Fibroblast of the conjunctiva (primary cell): ENCODE measurements at places on chromosomes 3 and 15.

DNA sequence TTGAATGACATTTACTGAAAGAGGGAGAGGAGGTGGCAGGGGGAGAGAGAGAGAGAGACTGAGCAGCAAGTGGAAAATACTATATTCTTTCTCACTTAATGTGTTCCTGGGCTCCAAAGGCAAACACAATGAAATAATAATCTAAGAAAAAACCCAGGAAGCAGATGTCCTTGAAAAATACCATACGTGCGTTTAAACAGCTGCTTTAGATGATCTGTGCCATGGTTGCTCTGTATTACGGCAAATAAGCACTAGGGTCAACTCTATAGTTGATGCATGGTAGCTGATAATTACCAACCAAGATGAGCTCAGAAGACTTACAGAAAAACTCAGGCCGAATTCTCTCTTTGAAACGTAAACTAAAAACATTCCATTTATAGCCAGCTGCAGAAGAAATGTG is 410.3 kb upstream of the TBL1XR1 start:
- DNase-seq = no peak

GRCh38 chr15:25993506-25993905 is 130.4 kb upstream of the ATP10A start:
- no peak for DNase-seq

DNA sequence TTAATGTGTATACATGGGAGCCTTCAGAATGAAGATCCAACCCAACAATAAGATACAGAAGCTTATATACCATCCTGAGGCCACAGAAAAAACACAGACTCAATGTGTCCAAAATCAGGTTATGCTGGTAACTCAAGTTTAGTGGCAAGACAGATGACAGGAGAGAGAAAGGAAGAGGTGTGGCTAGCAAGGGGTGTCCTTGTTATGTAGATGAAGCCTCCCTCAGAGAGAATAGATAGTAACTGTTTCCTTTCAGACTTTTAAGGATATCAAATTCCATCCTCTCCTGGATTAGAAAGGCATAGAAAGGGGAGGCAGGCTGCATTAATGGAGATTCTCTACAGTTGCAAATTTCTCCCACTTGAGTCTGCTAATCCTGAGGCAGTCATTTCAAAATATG is 447.4 kb downstream of the GABRB3 start:
- DNase-seq = no peak

DNA sequence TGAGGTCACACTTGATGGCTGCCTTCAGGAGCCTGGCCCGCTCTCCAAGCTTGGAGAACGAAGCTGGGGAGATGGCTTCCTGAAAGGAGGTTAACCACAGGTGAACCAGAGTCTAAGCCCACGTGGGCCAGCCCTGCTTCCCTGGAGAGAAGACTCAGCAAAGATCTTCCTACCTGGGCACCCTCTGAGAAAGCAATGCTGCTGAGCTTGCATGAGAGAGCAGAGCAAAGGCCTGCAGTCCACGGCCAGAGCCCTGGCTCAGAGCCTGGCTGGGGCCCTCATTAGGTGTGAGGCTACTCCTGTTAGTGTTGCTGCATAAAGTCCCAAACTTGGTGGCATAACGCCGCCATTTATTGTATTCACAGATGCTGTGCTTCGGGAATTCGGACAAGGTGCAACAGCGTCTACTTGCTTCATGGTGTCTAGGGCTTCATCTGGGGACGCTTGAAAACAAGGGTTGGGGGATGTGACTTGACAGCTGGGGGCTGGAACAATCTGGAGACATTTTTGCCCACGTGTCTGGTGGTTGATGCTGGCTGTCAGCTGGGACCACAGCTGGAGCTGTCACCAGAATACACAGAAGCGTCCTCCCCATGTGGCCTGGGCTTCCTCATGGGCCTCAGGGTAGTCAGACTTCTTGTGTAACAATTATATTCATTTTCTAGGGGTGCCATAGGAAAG is 87.9 kb upstream of the MEF2A start:
- no peak for DNase-seq

- no peak for DNase-seq
Observed at GRCh38 chr15:82874267-82874666, 64.8 kb downstream of the WHAMM start.

GRCh38 chr3:146313746-146314111 is 62.8 kb upstream of the PLSCR4 start:
- peak; percentile 82 for DNase-seq

DNA sequence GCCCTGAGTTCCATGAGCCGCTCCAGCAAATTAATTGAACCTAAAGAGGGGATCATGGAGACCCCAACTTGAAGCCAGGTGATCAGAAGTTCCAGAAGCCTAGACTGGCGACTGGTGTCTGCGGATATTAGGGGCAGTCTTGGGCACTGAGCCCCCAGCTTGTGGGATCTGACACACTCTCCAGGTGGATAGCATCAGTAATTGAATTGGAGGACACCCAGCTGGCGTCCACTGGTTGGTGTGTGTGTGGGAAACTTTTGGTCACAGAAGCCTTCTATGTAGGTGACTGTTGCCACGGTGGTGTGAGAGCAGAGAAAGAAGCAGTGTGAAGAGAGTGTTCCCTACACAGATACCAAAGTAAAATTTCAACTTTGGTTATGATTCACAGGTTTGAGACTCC is 106.0 kb upstream of the ADPGK start:
- DNase-seq = no peak

- no peak for DNase-seq
Observed at GRCh38 chr15:75225951-75226732, 24.5 kb downstream of the C15orf39 start.

- DNase-seq = no peak
Observed at GRCh38 chr3:3799173-3800079, at the start of gene LRRN1. Gene LRRN1 (plus strand): TSS chr3:3799431. CDS start chr3:3844642, 45,211 bp downstream.

- DNase-seq = no peak
Observed at GRCh38 chr3:99351122-99351521, 287.3 kb upstream of the COL8A1 start.

GRCh38 chr3:43923104-43923882 is 232.6 kb downstream of the ABHD5 start:
- DNase-seq = no peak

GRCh38 chr3:98612996-98613517 is 19.6 kb upstream of the CPOX start:
- DNase-seq = no peak

GRCh38 chr15:28993051-28993719 is 107.4 kb downstream of the APBA2 start:
- no peak for DNase-seq

DNA sequence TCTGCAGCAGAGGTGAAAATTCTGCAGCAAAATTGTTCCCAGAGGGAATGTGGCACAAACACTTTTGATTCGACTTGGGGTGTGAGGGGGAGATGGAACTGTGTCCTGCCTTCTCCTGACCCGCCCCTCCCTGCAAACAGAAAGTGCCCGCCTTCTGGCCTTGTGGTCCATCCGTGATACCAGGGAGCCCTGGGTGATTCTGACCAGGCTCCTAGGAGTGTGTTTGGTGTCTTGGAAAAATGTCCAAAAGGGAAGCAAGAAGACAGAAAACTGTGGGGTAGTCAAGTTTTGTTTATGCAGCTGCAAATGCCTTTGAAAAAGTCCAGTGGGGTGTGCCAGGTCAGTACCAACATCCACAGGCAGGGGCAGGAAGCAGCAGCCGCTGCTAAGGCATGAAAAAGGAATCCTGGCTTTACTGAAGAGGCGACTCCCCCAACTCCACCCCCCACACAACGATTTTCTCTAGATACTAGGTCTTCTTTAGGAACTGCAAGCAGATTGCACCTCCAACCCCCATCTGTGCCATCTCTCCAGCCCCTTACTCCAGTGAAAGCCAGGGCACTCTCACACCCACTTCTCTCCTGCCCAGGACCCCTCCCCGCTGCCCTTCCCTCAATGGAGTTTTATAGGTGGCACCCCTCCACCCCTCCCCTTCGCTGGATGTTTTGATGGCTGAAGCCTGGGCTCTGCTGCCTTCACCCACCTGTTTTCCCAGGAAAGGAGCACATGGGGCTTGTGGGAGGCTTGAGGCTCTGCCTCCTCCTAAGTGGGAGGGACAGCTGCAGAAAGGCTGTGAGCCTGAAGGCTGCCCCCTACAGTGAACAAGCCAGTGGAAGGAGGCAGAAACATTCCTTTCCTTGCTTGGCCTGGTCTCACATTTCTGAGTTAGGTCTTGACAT is 82.4 kb upstream of the HERC1 start:
- peak; percentile 20 for DNase-seq

- no peak for DNase-seq
Observed at GRCh38 chr3:11563865-11564185, 79.9 kb downstream of the VGLL4 start.

DNA sequence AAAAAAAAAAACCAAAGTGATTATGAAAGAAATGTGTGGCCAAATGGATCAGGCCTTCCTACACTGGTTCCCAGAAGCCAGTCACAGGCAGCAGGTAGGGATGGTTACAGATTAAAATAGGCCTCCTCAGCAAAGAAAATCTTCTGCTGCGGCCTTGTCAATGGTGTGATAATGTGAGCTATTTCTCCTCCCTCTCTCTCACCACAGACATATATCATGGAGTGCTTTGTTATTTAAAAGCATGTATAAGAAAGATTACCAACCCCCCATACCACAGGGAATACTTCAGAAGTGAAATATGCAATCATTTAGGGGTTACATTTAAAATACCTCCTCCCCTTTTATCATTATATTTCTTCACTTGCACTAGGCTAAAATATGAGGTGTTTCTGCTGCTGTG is 32.2 kb upstream of the LRTM1 start:
- no peak for DNase-seq

DNA sequence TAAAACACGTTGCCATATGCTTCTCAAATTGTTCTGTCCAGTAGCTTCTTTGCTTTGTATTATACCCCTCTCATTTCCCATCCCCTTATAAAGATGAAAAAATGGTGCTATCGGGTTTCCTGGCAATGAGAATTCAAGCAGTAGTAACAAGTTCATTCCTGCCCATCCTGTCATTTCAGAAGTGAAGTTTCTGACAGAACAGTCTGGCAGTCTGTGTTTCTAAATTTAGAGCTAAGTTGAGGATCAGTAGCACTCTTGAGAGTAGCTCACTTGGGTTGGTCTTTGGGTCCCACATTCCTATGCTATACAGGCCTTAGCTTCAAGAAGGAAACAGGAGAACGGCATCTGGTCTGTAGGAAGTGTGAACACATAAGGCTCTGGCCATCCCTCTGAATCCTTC is 134.6 kb downstream of the GHSR start:
- DNase-seq = no peak

- DNase-seq = no peak
Observed at GRCh38 chr3:10599444-10599843, 94.1 kb upstream of the ATP2B2 start.

DNA sequence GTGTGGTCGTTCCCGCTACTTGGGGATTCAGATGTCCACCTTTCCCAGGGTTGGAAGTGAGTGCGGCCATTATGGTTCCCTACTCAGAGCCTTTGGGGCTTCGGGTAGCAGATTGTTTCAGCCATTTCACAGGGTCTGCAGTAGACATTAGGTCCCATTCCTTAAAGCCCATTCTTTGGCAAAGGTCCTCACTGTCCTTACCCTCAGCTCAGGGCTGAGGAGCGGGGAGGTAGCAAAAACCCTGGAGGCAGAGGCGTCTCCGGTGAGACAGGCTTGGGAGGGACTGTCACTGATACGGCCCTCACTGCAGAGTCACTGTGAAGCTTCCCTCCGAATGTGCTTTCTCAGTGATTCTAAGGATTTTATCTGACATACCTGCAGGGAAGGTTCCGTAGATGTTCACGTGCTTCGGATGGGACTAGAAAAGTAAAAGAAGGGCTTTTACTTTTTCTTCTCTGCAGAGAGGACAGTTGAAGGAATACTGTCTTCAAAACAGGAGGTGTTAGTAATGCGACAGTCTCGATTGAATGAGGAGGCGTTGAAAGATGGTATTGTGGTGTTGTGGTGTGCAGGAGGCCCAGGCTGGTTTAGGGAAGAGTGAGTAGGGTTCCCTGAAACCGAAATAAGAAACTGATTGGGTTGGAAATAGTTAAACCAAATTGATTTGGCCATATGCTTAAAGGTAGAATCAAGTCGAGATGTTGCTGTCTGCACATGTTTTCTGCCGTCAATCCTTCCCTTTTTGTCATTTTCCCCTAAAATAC is 630 bp downstream of the ATP6V1A start:
- no peak for DNase-seq

DNA sequence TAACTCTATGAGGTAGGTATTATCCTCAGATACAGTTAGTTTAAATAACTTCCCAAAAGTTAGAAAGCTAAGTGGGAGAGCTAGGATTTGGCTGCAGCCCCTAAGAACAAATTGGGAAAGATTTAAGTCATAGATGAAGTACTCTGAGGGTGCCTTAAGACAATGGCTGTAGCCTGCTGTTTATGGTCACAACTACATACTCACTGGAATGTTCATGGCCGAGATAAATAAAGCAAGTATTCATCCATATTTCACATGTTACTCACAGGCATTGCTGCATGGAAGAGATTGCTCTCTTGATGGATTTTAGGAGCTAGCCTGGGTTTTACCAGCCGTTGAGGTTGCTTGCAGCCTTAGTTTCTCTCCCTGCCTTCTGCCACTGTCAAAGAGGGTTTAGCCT is 145.0 kb downstream of the CMSS1 start:
- no peak for DNase-seq

- no peak for DNase-seq
Observed at GRCh38 chr3:74282202-74282601, 332.3 kb downstream of the CNTN3 start.

DNA sequence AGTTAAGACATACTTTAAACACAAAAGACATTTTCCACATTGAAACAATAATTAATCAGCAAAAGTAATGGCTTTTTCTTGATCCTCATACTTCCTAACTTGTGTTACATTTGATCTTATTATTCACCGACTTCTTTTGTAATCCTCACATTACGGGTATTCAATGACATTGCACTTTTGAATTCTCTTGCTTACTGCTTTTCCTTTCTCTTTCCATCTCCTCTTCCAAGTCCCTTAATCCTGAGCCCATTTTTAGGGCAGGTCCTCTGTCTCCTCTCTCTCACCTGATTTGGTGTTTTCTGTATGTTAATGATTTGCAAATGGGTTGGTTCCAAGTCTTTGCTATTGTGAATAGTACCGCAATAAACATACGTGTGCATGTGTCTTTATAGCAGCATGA is 48.5 kb upstream of the RAP2B start:
- no peak for DNase-seq

DNA sequence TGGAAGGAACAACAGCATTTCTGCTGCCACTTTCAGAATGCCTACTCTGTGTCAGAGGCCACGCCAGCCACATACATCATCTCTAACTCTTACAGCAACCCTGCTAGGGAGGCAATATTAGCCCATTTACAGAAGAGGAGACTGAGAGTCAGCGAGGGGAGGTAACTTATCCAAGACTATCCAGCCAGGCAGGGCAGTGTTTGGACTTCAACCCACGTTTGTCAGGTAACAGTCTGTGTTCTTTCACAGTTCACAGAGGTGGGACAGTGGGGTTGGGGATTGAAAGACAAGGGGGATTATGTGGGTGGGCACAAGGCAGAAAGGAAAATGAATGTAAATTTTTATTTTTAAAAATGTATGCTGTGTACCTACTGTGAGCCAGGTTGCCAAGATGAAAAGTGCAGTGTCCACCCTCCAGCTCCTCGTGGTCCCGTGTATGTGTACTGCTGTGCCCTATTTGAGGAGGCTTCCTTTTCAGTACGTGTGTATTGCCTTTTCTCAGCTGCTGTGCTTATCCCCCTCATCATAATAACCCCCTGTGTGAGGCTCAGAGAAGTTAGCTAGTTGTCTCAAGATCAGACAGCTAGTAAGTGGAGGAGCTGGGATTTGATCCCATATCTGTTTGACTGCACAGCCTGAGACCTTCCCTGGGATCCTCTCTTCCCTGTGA is 16.5 kb upstream of the ATP2B2 start:
- no peak for DNase-seq

GRCh38 chr3:31985831-31986230 is 4.3 kb downstream of the ZNF860 start:
- DNase-seq = no peak
